ENCODE measurements at places on chromosomes 11 and 22. TPM values are rescaled to one million over a fixed set of nuclear protein-coding genes. Genes with fewer than 3 reads are reported as not detected.

DNA sequence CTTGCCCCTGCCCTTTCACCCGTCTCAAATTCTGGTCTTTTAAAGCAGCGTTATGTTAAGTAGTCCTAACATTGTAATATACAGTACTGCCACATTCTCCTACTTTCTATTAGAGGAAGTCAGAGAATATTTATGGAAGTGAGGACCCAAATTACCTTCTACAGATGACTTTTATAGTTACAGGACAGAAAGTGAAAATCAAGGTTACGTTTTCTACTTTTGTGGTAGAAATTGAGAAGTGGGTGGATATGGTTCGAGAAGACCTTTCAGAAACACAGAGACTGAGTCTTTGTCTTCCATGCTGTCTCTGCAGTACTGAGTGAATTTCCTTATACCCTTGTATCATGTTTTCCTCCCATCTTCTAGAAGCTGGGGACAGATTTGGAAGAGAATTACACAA is 17.1 kb downstream of the SC5D start:
- DNase-seq: no peak

GRCh38 chr11:19101796-19102520 is 15.0 kb upstream of the ZDHHC13 start:
- DNase-seq: no peak

- no peak for DNase-seq
Measured at GRCh38 chr11:94559361-94559760, 7.8 kb upstream of the PIWIL4 start.

DNA sequence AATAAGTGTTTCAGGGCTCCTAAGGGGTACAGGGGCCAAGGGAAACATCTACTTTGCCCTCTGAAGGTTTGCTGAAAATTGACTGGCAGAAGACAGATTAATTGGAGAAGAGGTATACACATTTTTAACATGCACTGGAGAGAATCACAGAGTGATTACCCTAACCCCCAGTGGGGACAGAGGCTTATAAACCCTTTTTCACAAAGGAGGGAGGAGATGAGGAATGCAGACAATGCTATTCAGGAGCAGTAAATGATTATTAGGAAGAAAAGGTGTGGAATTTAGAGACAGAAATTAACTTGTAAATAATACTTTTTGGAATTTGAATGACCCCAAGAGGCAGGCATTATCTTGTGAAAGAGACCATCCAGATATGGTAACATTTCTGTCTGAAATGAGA is 582.4 kb upstream of the B3GAT1 start:
- no peak for DNase-seq

GRCh38 chr11:92771701-92772100 is 197.8 kb upstream of the MTNR1B start:
- no peak for DNase-seq

GRCh38 chr11:114243461-114244372 is 52.5 kb upstream of the NNMT start:
- DNase-seq: no peak

- DNase-seq: peak; percentile 91
Measured at GRCh38 chr11:19712281-19713195, at the start of gene NAV2. TSS of gene NAV2 (plus strand) at chr11:19712837. CDS start at chr11:19713696, 859 bp downstream.

DNA sequence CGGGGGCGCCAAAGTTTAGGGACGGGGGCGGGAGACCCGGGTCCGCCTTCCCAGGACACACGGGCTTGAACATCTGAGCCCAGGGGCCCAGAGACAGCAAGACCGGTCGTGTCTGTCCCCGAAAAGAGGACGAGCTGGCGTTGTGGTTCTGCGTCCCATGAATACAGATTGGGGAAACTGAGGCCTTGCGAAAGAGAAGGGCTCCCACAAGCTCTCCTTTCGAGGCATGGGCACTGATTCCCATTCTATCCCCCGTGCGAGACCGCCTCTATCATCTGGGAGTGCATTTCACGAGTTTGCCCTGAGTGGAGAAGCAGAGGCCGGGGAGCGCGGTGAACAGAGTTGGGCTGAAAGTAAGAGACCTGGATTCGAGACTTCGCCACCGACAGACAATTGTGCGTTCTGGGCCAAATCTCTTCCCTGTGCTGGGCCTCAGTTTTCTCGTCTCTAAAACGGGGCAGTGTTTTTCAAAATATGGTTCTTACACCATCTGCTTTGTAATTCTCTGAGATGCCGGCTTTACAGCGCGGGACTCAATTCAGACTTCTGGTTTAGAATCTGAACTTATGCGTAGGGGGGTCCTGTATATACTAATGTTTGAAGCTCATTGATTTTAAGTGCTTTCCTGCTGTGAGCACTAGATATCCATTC is 471 bp downstream of the RNF185 start:
- DNase-seq: peak; percentile 14

DNA sequence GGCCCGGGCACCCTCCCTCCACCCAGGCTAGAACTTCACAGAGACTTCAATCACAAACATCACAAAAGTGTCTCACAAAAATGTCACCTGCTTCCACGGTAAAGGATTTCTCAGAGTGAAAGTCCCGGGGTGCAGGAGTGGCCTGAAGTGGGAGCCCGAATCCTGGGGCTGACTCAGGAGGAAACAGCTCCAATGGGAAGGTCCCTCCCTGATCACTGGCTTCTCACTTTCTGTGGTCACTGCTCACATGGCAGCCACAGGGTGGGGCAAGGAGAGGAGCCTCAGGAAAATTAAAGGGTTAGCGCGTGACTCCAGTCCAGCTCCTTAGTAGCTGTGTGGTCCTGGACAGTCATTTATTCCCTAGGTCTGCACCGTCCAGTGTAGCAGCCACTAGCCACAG is 564.5 kb upstream of the B3GAT1 start:
- DNase-seq: no peak

- no peak for DNase-seq
Measured at GRCh38 chr22:46263216-46263590, at the start of gene PKDREJ. TSS of gene PKDREJ (minus strand) at chr22:46263343. CDS start at chr22:46263322, 21 bp downstream.

Gene SLC35F2
- polyA plus RNA-seq: 21.1 TPM

Gene BBOX1
- 58.8 TPM for polyA plus RNA-seq

All from left kidney (tissue), 8 donors.